ENCODE measurements at places on chromosomes 2 and 18.

GRCh38 chr2:46347648-46348280 lies 50.6 kb downstream of the EPAS1 start:
- DNase-seq: no peak

DNA sequence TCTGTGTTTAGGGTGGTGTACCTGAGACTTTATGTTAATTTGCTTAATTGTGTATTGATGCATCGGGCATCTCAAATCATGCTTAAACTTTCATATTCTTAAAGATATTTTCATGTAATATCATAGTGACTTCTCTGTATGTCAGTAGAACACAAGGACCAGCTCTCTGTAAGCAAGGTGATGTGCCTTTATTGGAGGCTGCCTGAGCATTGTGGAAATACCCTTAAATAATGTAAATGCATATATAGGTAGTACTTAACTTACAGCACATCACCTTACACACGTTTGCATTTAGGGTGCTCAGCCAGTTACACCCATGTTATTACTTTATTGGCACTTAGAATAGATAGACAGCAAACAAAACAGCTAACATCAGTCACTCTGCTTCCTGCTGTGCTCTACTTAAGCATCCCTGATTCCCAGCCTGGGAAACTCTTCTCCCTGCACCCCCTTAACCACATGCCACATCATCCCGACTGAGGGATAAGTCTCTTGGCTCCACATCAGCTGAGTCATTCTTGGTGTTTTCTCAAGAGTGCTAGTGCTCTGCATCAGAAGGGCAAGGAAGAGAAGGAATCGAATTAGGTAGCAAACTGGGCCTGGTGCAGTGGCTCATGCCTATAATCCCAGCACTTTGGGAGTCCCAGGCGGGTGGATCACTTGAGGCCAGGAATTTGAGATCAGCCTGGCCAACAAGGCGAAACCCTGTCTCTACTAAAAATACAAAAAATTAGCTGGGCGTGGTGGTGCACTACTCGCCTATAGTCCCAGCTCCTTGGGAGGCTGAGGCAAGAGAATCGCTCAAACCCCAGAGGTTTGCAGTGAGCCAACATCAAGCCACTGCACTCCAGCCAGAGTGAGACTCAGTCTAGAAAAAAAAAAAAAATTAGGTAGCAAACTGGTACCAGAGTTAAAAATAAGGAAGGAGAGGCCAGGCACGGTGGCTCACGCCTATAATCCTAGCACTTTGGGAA lies 108.7 kb downstream of the MAP3K20 start:
- DNase-seq: no peak

- DNase-seq: no peak
Observed at GRCh38 chr2:98709535-98709934, 21.4 kb downstream of the MGAT4A start.

DNA sequence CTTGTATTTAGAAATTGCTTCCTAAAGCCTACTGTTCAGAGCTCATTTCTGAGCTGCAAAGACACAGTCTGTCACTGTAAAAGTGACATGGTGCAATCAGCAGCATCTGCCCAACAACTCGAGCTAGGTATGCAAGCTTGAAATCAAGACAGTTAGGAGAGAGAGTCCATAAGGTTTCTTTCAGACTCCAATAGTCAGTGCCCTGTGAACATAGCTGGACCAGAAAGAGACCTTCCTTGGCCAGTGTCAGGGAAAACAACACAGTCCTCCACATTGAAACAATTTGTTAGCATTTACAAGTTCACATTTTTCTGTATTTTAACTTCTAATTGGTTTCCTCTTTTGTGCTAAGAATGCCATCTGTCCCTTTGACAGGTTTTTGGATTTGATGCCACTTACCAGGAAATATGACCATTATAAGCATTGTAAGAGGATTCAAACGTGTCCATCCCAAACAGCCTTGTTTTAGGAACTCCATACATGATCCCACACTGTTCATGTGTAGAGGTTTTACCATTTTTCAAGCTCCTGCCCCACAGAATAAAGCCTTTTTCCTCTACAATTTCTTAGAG lies 8.9 kb upstream of the MYCN start:
- no peak for DNase-seq

DNA sequence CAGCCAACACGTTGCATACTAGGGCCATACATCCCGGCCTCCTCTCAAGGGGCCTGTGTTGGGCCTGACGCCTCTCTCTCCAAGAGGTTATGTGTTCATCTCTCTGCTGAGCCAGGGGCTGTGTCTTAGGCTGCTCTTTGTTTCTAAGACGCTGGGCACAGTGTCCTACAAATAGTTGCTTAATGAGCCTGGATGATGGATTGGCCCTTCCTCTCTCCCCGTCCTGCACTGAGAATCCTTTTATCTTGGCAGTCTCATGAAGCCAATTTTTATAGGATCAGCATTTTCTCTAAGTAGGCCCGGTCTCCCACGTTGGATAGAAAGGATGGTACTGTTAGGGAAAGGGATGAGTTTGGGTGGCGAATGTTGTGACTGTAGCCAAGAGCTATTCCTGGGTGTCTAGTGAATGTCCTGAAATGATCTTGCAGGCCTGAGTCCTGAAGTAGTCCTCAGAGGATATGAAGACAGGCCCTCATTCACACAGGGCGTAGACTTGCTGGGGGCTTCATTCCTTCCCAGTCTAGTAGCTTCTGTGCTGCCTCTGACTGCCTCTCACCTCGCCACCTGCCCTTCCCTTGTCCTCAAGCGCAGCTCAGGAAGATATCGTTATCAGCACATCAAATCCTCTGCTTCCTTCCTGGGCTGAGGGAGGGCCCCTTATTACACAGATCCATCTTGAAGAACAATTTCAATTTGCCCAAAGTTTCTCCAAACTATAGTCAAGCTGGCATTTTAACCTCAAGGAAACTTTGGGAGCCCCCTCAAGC lies 8.8 kb downstream of the LBH start:
- no peak for DNase-seq

- DNase-seq: no peak
Observed at GRCh38 chr2:9010866-9011265, 7.4 kb upstream of the MBOAT2 start.
